ENCODE measurements at places on chromosomes 2 and 18.
A peak's percentile ranks its signal among the peaks of the same experiment; 100 is the strongest.

DNA sequence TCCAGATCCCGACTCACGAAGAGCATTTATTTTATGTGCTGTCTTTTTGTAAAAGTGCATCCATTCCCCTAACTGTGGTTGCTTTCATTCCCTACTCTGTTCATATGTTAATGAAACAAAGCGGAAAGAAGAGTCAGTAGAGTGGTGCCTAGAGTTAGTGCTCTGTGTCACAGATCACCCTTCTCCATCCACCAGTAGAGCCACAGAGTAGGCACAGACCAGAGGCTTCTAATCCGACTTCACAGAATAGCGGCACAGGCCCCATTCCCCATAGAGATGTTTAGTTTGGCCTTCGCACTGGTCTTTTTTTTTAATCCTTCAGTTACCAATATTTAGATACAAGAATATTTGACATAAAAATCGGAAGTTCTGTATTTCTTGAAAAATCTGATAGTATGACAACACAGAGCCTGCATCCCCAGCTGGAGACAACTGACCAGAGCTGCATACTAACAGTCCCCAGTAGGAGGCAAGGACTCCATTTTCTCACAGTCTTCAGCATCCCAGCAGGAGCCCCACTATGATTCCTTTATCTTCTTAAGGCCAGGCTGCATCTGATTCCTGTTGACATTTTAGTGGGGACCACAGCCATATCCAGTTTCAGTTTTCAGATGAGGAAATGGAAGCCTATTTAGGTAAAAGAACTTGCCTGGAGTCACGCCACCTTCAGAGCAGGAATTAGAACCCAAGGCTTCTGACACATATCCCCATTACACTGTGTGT, 7.0 kb downstream of the G6PC2 start:
- no peak for DNase-seq

DNA sequence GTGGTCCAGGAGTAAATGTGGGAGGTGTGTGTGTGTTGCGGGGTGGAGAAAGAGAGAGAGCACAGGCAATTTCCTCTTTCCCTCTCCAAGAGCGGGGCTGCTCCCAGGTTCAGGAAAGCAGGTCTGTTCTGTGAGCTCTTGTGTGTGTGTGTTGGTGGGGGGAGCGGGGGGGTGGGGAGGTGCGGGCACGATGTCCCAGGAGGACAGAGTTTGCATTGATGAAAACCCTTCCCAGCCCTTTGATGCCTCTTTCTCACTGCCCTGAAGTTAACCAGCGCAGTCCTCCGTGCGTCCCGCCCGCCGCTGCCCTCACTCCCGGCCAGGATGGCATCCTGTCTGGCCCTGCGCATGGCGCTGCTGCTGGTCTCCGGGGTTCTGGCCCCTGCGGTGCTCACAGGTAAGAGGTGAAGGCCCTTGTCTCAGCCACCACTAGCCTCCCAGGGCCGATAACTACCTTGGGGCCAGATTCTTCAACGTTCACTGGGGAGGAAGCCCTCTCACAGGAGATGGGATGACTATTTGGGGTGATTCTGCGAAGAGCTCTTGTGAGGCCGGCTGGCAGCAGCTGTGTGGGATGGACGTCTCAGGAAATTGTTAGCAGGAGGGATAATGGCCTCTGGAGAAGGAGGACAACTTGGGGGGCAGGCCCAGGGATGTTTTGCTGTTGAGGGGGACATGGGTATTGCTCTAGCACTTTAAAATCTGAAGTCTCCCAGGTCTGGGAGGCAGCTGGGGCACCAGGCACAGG, at the start of gene SNORC:
Gene SNORC, plus strand, starts transcription at position 247 of the 748 bp plus-strand sequence. Its CDS starts 78 bp downstream, at position 325.
- DNase-seq = no peak

- peak; percentile 50 for DNase-seq
These were observed 214.8 kb downstream of the ATAD2B start for GRCh38 chr2:23711979-23712755.

DNA sequence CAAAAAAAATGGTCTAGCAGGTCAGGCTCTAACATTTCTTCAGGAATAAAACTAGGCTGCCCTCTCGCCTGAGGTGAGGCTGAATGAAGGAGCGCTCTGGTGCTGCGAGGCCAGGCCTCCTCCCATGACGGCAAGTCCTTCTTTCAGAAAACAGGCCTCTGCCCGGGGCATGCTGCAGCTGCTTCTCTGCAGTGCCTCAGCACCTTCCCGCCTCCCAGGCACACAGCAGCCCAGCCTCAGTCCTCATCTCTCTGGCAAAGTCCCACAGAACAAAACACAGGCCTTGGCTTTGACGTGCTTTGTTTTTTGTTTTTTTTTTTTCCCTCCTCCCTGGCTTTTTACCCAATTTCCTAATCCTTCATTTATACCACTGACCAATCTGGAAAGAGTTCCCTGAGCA, 74.8 kb downstream of the BCL11A start:
- DNase-seq = no peak

DNA sequence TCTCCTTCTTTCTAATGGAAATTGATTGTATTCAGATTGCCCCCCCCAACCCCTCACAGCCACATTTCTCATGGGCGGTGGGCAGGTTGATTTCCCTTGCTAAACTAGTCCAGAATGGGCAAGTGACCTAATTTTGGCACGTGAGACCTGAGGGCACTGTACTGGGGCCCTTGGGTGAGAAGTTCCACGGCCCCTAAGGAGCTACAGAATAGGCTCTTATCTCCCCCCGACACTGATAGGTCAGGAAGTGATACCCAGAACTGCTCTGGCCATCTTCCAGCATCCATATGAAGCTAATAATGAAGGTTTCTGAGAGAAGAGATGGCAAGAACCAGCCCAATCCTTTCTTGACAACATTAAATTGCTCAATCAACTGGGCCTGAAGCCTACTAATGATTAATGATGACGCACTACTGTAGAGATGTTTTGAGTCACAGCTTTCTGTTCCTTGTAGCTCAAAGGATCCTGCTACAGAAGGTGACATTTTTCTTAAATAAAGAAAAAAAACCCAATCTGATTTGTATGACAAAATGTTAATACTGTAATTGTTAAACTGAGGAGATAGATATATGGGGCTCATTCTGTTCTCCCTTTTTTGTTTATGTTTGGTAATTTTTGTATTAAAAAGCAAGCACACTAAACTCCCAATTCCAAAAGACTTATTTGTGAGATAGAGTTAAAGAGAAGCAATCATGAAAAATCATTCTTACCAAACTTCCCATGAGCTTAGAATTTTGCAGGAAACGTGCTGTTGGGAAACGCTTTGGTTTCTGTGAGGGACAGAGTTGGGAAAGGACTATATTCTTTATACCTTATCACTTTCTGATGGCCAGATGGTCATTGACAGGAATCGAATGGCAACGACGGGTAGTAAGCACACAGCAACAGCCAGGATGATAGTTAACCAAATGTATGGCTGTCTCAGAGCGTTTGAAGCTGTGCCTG, 28.2 kb upstream of the NARS1 start:
- peak; percentile 77 for DNase-seq

GRCh38 chr2:66686755-66687154, 251.8 kb downstream of the MEIS1 start:
- peak; percentile 6 for DNase-seq

- no peak for DNase-seq
These were observed 1.6 kb downstream of the NCOA1 start for GRCh38 chr2:24492421-24493279.

DNA sequence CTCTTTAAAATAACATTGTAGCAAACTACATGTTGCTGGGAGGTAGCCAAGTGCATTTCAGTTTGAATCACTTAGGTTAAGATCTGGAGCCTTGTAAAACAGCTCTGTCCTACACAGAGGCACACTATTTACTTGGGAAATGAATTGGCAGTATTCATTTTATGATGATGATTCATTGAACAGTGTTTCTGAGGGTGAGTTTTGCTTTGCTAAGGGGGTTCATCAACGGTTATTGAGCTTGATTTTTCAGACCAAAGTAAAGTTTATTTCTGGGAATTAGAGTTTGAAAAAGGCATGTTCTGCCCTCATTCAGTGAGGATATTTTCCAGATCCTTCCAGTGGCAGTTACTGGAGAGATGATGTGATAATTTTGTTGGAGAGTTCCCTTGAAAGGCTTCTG, 55.6 kb downstream of the CCDC85A start:
- peak; percentile 78 for DNase-seq

GRCh38 chr2:165016772-165017411, 61.6 kb upstream of the SLC38A11 start:
- DNase-seq = peak; percentile 18

- no peak for DNase-seq
These were observed 155.7 kb downstream of the IRS1 start for GRCh38 chr2:226643946-226644282.

DNA sequence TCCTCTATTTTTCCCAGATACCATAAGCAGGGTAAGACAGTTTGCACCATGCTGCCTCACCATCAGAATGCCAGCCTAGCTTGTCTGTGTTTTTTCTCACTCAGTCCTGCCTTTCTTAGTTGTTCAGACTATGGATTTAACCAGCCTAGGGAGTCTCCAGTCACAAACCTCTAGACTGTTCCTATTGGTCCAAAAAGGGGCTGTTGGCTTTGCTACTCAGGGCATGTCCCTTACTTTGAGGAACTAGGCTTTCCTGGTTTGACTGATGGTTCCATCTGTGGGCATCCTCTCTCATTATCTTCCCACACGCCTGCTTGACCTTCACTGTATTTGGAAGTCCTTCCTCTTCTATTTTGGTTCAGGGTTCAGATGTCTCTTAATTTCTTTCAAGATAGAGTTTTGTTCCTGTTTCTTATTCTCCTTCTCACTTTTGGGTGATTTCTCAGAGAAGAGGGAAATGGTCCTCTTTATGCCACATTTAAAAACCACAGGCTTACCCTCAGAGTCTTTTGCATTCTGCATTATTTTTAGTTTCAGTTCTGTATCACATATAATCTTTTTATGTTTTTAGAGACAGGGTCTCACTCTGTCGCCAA, 31.3 kb upstream of the TMEM131 start:
- DNase-seq = no peak

DNA sequence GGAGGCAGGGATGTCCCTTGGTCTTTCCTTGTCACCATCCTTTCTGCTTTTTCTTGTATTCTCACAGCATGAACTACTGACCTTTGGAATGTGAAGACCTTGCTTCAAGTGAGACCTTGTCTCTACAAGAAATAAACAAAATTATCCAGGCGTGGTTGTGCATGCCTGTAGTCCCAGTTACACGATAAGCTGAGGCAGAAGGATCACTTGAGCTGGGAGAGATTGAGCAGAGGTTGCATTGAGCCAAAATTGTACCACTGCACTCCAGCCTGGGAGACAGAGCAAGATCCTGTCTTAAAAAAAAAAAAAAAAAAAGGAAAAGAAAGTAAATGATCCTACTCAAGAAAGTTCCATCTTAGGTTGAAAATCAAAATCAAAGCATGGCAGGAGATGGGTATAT, 173.7 kb downstream of the IRS1 start:
- no peak for DNase-seq

DNA sequence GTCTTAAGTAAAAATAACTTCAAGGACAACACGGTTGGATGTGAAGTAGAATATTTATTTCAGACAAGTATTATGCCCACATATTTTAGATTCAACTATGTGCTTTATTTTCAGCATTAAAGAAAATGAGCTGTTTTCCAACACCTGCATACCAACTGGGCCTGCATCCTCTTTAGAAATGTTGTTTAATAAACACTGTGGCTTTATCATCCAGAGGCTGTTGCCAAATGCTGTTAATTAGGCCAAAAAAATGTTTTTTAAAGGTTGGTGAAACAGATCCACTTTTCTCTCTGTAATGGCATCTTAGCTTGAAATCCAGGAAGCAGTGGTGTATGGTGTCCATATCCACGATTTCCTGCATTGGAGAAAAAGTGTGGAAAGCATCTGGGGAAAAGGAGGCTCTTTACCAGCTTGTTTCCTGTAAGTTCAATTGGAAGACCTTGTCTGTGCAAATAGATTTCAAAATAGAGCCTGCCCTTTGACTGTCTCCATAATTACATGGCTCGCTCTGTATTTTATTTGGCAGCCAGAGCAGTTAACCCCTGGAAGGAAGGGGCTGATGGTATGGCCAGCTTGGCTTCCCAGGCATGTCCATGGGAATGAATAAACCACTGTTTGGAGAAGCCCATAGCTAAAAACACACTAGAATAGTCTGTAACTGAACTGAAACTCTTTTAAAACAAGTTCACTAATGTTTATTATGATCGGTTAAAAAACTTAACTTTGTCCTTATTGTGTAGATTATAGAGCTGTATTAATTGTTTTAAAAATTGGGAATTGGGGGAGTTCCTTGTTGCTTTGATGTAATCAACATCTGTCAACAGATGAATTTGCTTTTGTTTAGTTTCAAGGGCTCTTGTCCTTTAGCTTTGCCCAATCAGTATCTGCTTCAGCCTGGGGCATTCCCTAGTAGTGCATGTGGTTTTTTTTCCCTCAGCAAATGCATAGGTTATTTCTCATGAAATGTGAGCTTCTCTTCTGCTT, 33.0 kb upstream of the DLX1 start:
- DNase-seq = peak; percentile 45

- no peak for DNase-seq
These were observed 221.1 kb upstream of the SMAD2 start for GRCh38 chr18:48151421-48152065.

GRCh38 chr18:31250902-31251301, 67.1 kb upstream of the DSG1 start:
- no peak for DNase-seq

GRCh38 chr18:63477968-63478367, 1.2 kb downstream of the SERPINB5 start:
- no peak for DNase-seq

DNA sequence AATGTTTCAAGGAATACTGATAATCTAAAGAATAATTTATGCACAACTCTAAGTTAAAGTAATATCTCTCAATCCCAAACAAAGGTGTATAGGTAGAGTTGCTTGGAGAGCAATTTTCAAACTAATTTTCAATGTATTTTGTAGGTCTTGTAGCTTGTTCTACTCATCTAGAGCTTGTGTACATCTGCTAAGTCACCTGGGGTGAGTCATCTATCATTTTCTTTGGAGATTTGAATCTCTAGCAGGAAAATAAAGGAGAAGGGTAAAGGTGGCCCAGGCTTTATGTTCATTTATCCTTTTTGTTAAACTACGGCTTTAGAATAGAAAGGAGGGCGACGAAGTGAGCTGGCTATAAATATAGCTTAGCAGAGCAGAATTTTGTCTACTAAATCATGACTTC, 76.8 kb upstream of the THUMPD2 start:
- no peak for DNase-seq

DNA sequence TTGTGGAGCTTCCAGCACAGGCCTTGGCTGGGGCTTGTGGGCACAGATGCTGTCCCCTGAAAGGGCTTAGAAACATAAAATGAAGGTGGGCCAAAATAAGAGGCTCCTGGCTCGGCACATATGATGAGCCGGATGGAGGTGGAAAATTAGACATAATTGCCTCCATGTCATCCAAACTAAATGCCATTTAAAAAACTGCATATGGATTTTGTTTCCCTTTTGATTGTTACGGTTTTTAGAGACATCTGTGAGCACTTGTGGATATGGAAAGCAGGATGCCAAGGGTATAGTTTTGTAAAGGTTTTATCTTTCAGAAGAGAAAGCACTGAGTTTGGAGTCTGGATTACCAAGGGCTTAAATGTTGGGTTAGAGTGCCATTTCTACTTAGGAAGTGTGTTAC, 498.3 kb downstream of the RIT2 start:
- DNase-seq = no peak

DNA sequence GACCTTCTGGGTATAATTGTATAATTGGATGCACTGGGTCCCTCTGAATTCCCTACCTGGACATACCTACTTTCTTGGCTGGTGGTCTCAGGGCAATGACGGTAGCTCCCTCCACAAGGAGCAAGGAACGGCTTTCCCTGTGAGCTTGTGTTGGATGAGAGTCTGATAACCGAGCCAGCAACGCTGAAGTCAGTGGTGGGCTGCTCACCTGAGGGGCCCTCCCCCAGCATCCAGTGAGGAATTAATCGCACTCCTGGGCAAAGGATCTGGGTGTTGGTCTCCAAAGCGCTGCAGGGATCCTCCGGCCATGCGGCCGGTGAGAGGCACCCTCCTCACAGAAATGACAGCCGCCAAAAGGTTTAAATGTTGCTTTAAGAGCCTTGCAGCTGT, 47.1 kb downstream of the LONRF2 start:
- DNase-seq = no peak

Data from skeletal muscle cell (primary cell).